ENCODE measurements at places on chromosomes 2 and 18. TPM values are rescaled to one million over a fixed set of nuclear protein-coding genes. Genes with fewer than 3 reads are reported as not detected.

- no peaks in the 10 kb centered on the region for H3K36me3 ChIP-seq
- no peaks in the 10 kb centered on the region for H3K27me3 ChIP-seq
- H3K27ac ChIP-seq: no peak overlapping the region
- no peak overlapping the region for H3K4me3 ChIP-seq
- DNase-seq: no peak
These were observed 32.1 kb upstream of the SPATS2L start for GRCh38 chr2:200274116-200275075.

DNA sequence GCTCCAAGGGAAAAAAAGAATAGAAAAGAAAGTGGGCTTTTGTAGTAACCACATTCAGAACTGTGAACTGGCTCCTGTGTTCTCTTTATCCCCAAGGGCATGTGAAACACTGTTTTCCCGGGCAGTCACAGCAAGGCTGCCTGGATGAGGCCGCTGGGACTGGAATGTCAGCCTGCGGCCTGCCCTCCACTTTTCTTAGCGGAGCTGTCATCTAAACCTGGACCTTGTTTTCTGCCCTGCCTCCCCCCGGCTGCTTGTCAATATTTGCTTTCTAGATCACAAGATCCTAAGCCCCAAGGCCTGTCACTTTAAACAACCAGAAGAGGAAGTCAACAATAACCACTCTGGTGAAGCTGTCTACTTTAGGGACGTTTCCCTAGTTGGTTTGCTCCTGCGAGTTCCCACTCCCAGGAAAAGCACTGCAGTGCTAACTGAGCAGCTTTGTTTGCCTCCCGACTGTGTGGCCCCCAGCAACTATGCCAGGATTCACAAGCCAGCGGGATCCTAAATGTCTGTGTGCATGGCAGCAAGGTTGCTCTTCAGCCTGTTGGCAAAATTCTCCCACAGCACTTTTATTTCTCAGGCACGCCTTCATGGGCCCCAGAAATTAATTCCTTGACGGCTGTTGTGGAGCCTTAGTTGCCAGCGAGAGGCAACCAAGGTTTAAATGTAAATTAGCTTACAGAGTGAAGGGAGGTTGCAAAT is 30.6 kb downstream of the SOWAHC start:
- peak overlapping the region; percentile 78 for H3K27ac ChIP-seq
- H3K36me3 ChIP-seq: no peaks in the 10 kb centered on the region
- peaks cover 47% of the 10 kb centered on the region for H3K4me1 ChIP-seq

GRCh38 chr2:19744456-19745199 is 157.2 kb downstream of the TTC32 start:
- H3K4me1 ChIP-seq: no peaks in the 10 kb centered on the region
- no peaks in the 10 kb centered on the region for H3K36me3 ChIP-seq
- no peak for DNase-seq
- H3K27me3 ChIP-seq: no peaks in the 10 kb centered on the region
- no peak overlapping the region for H3K4me3 ChIP-seq

- H3K27ac ChIP-seq: no peak overlapping the region
- H3K4me3 ChIP-seq: no peak overlapping the region
- peaks cover 2% of the 10 kb centered on the region for H3K27me3 ChIP-seq
- H3K4me1 ChIP-seq: peaks cover 10% of the 10 kb centered on the region
- H3K36me3 ChIP-seq: no peaks in the 10 kb centered on the region
These were observed 3.4 kb upstream of the BCL11A start for GRCh38 chr2:60556576-60557485.

The GNAL gene
- 24.5 TPM for total RNA-seq

The MAPK4 gene
- 0.88 TPM for total RNA-seq

All from Caco-2 (cell line).